Naive thymus-derived CD8-positive, alpha-beta T cell (primary cell): ENCODE measurements at places on chromosomes 13 and 19.

DNA sequence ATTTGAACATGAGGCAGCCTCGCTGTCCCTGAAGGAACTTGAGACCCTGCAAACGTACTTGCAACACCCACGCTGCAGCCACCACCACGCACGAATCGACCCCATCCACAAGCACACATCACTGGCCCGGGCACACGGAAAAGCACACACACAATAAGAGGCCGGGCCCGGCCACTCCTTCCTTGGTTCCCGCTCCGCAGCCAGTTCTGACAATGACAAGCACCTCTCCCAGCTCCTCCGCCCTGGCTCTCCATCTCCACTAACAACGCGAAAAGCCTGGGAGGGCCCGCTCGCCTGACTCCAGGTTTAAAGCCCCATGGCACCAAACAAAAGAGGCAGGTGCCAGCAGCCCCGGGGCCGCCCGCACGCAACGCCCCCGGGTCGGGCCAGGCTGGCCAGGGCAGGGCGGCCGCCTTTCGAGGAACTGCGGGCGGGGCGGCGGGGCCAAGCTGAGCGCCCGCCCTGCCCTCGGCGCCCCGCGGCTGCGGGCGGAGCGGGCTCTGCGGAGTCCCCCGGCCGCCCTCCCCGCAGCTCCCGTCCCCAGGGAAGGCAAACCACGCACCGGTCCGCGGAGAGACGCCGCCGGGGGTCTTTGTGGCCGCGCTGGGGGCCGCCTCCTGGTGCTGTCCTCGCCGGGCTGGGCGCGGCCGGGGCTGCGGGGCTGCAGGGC lies 495 bp downstream of the DCLK1 start:
- no peak overlapping the region for H3K4me3 ChIP-seq
- peaks cover 49% of the 10 kb centered on the region for H3K27me3 ChIP-seq
- no peak for DNase-seq
- no peaks in the 10 kb centered on the region for H3K36me3 ChIP-seq

- H3K4me3 ChIP-seq, result no peak overlapping the region
- H3K27ac ChIP-seq, result no peak overlapping the region
- DNase-seq, result no peak
- no peaks in the 10 kb centered on the region for H3K36me3 ChIP-seq
- H3K27me3 ChIP-seq, result peaks cover 36% of the 10 kb centered on the region
Measured at GRCh38 chr19:13537454-13537853, 31.2 kb upstream of the CACNA1A start.

DNA sequence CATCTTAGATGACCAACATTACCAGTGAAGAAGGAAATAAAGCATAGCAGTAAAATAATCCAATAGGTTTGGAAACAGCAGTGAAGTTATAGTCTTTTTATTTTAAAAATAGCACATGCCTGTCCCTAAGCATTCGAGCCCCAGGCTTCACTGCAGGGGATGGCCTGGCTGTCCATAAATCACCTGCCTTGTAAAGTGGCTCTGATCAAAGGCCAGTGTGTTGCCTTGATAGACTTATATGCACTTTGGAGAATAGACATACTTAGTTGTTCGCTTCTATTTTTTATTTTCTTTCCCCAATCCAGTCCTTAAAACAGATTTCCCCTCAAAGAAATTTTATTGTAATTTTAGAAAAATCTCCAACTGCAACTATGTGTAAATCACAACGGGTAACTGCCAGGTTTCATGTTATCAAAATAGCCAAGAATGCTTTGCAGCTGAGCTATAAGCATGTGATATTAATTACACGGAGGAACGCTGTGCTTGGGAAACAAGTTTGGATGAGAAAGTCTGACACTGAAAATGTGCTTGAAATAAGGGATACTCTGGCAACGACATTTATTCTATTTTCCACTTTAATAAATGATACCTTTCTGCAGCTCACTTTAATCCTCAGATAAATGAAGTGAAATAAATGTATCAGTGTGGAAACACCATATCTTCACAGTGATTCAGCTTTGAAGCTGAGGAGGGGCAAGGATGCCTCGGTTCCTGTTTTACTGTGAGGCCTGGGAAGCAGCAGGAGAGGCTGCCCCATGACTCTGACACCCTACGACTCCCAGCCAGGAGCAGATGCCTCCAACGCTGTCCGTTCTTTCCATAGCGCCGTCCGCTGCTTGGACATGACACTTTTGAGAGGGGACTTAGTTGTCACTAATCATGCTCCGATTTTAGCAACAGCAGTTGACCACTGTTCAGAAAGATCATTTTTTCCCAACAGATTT lies 5.5 kb upstream of the METTL21C start:
- H3K27me3 ChIP-seq, result peaks cover 15% of the 10 kb centered on the region
- no peak for DNase-seq
- no peaks in the 10 kb centered on the region for H3K36me3 ChIP-seq

- DNase-seq, result no peak
- H3K27ac ChIP-seq, result no peak overlapping the region
- peaks cover 4% of the 10 kb centered on the region for H3K4me1 ChIP-seq
- no peaks in the 10 kb centered on the region for H3K27me3 ChIP-seq
- H3K4me3 ChIP-seq, result no peak overlapping the region
- no peaks in the 10 kb centered on the region for H3K36me3 ChIP-seq
Measured at GRCh38 chr13:80161219-80161618, 179.7 kb downstream of the SPRY2 start.
